ENCODE measurements at places on chromosomes 3 and 15. TPM values are rescaled to one million over a fixed set of nuclear protein-coding genes. Genes with fewer than 3 reads are reported as not detected.

NR2F2 gene
- 0.97 TPM for total RNA-seq

GABRG3 gene
- total RNA-seq = not detected

CRYGS gene
- 0.65 TPM for total RNA-seq

HCN4 gene
- not detected for total RNA-seq

PLA2G4D gene
- not detected for total RNA-seq

All from epithelial cell of umbilical artery (primary cell).